ENCODE measurements at places on chromosomes 3 and 15. TPM values are rescaled to one million over a fixed set of nuclear protein-coding genes. Genes with fewer than 3 reads are reported as not detected.
A peak's percentile ranks its signal among the peaks of the same experiment; 100 is the strongest.

DNA sequence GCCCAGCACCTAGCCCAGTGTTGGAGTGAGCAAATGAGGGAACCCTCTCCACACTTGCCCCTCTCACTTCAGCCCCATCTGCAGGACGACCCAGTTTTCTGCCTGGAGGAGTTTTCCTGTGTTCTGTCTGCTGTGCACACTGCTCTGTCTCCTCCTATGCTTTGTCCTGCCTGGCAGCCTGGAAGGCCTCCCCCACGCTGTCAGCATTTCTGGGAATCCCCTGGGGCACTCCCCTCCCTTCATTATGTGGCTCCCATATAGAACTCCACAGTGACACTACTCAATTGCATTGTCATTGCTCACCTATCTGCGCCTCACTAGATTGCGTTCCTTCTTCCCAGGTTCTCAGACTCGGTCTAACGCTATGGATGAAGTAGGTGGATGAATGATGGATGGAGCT lies 13.9 kb downstream of the CLSTN2 start:
- DNase-seq = no peak

The OIP5 gene
- total RNA-seq = 11.4 TPM

DNA sequence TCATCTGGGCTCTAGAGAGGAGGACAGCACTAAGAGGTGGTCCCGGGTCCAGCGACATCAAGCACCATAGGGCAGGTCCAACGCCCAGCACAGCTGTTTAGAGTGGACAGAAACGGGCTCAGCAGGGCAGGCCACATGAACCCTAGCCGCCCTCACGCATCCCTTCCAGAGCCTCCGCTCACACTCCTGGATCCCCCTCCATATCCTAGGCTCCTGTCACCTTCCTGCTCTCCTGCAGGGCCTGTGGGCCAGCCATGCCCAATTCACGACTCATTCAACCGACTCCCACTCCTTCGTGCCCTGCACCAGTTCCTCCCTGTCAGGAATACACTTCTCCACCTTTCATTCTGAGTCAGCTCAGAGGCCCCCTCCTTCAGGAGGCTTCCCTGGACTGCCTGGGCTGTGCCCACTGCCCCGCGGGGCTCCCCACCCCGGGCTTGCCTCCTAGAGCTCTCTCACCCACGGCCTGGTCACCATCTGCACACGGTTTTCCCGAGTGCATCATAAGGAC lies 90.2 kb downstream of the LINGO1 start:
- no peak for DNase-seq

GRCh38 chr15:99426431-99427105 lies 139.2 kb upstream of the MEF2A start:
- DNase-seq = no peak

DNA sequence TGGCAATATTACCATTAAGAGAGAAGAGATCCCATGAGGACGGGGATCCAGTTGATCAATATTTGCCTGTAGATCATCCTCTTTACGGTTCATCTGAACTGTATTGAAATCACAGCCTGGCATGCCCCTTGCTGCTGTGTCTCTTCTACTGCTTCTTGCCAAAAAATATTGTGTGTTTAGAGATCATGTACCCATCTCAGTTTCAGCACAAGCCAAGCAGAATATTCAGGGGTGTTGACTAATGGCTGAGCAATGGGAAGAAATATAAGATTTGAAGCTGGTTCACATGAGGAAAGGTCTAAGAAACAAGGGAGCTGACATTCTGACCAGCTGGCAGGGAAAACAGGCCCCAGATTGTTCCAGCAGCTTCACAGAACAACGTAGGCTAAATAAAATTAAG lies 21.3 kb downstream of the ATP13A5 start:
- DNase-seq = no peak

The ANKRD63 gene
- not detected for total RNA-seq

- no peak for DNase-seq
These were observed 203.6 kb upstream of the SLCO3A1 start for GRCh38 chr15:91649831-91650321.

GRCh38 chr3:72309661-72310418 lies 524.9 kb upstream of the PROK2 start:
- no peak for DNase-seq

DNA sequence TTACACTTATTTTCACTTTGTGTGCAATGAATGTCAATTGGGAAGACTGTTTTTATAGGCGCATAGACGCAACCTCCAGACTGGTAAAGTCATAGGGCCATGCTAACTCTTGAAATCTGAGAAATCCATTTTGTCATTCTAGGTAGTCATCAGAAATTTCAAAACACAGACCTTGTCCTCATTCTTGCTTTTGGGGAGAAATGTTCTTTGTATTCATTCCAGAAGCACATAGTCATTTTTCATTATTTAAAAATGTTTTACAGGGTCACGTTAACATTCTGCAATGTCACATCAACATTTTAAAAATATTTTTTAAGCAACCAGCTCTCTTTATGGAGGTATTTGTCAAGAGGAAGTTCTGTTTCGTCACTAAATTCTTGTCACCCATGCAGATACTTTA lies 898.4 kb downstream of the PDCD6IP start:
- DNase-seq = no peak

DNA sequence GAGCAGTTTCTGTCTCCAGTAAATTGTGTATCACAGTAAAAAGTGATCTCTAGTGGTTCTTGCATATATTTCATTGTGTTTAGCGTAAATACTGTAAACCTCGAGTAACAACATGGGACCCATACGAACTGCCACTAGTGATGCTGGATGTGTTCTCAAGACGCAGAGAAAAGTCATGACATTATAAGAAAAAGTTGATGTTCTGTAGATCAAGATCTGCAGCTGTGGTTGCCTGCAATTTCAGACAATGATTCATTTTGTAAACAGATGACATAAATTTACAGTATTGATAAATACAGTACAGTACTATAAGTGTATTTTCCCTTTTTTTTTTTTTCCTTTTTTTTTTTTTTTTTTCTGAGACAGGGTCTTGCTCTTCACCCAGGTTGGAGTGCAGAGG lies 100.1 kb downstream of the DPH6 start:
- no peak for DNase-seq

GRCh38 chr3:65924762-65925161 lies 114.0 kb downstream of the MAGI1 start:
- no peak for DNase-seq

GRCh38 chr3:159751752-159752151 lies 236.9 kb upstream of the IL12A start:
- DNase-seq = no peak

DNA sequence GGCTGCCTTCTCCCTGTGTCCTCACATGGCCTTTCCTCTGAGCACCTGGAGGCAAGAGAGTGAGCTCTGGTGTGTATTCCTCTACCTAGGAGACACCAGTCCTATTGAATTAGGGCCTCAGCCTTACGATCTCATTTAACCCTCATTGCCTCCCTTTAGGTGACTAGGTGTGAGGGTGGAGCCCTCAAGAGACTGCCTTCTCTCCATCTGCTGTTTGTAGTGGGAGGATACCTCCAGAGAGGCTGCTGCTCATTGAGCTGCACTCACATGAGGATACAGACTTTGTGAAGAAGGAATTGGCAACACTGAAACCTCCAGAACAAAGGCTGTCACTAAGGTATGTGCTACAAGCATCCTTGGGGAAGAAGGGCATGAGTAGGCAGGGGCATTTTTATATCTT lies at the start of gene CCR8:
CCR8 (plus strand) TSS at position 217 of the 400 bp plus-strand sequence. CDS start 2,623 bp downstream, outside the sequence.
- DNase-seq = no peak

The ZIC4 gene
- total RNA-seq = not detected

GRCh38 chr3:62101488-62101887 lies 271.9 kb downstream of the FEZF2 start:
- no peak for DNase-seq

- DNase-seq = no peak
These were observed 79.9 kb downstream of the GTPBP8 start for GRCh38 chr3:113070681-113071113.

The CCDC13 gene
- 1.2 TPM for total RNA-seq

DNA sequence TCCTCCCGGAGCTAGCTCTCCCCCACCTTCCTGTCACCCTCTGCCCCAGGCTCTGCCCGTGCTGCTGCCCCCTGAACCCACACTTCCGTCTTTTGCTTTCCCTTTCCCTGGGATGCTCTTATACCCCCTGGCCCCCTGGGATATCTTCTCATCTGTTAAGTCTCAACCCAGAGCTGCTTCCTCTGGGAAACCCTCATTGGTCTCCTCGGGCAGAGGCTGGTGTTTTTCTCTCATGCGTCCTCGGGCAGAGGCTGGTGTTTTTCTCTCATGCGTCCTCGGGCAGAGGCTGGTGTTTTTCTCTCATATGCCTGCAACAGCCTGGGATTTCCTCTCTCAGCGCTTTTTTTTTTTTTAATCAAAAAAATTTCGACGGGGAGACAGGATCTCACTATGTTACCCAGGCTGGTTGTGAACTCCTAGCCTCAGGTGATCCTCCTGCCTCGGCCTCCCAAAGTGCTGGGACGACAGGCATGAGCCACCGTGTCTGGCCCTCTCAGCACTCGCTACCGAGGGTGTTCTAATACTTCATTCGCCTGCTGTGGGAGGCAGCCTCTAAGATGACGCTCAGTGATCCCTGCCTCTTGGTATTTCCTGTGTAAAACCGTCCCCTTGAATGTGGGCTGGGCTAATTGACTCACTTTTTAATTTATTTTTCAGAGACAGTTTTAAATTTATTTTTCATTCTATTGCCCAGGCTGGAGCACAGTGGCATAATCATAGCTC lies 62.7 kb upstream of the TFRC start:
- DNase-seq = no peak

- DNase-seq = no peak
These were observed 844.3 kb upstream of the SEMA6D start for GRCh38 chr15:46872981-46873330.

GRCh38 chr3:108036984-108037741 lies 53.7 kb downstream of the CD47 start:
- no peak for DNase-seq

The ACAN gene
- total RNA-seq = not detected

DNA sequence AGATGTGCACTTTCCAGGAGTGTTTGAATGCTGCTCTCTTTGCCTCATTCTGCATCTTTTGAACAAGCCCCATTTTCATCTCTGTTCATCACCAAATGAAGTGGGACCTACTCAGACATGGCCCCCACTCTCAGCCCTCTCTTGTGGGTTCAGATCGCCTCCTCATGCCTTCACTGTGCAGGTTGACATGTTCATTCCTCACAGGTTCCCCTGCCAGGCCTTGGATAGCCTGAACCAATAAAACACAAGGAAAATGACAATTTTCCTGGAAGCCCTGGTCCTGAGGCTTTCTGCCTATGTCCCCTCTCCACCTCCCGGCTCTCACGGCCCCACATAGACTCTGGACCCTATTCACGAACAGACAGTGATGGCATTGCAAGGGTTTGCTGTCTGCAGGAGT lies 17.7 kb downstream of the KLF15 start:
- no peak for DNase-seq

The GPR171 gene
- not detected for total RNA-seq

The EFCC1 gene
- total RNA-seq = 0.73 TPM

The PRICKLE2 gene
- 7.1 TPM for total RNA-seq

GRCh38 chr15:89139613-89140499 lies 51.6 kb downstream of the ABHD2 start:
- no peak for DNase-seq

The LRTM1 gene
- not detected for total RNA-seq

- DNase-seq = no peak
These were observed 6.3 kb downstream of the KAT2B start for GRCh38 chr3:20046556-20046955.

- no peak for DNase-seq
These were observed 47.4 kb downstream of the GPR171 start for GRCh38 chr3:151155409-151156128.

The RASL12 gene
- not detected for total RNA-seq

The DISP2 gene
- total RNA-seq = 1.2 TPM

The ANKRD34C gene
- total RNA-seq = not detected

DNA sequence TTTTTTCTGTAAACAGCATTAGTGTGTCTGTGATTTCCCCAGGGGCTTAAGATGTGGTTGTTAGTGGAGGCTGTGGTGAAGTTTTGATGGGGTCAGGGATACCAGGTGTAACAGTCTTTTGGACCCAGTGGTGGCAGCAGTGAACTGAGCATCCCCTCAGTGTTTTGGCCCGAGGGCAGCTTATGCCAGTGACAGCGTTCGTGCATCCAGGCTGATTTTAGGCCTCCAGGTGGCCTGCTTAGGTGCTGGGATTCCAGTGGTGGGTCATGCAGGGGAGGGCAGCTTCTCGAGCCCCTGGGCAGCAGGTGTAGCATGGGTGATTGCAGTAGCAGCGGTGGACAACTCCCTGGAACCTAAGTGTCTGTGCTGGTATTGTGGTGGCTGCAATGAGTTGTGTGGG lies 29.2 kb downstream of the STT3B start:
- DNase-seq = no peak

DNA sequence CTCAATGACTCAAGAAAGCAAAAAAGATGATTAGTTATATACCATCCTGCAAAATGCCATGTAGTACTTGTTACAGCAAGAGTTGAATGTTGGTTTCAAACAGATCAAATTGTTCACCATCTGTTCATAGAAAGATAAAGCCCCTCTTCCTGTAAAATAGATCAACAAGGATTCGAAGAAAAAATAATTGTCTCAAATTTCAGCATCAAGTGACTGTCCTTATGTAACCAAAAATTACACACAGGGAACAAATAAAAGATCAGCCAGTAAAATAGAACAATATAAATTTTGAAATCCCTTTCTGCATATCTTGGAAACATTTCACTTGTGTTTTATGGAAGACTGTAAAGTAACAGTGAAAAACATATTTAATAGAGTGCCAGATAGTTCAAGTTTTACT lies 165.1 kb upstream of the STAC start:
- DNase-seq = no peak

GRCh38 chr15:66046751-66047150 lies 177.5 kb downstream of the RAB11A start:
- no peak for DNase-seq

The SNTN gene
- total RNA-seq = not detected

The CCR2 gene
- not detected for total RNA-seq

The KY gene
- total RNA-seq = not detected

The TTLL13 gene
- not detected for total RNA-seq

The ADCY5 gene
- total RNA-seq = not detected

GRCh38 chr3:143302638-143303171 lies 183.1 kb downstream of the CHST2 start:
- DNase-seq = peak; percentile 90

The GOLGA8T gene
- not detected for total RNA-seq

DNA sequence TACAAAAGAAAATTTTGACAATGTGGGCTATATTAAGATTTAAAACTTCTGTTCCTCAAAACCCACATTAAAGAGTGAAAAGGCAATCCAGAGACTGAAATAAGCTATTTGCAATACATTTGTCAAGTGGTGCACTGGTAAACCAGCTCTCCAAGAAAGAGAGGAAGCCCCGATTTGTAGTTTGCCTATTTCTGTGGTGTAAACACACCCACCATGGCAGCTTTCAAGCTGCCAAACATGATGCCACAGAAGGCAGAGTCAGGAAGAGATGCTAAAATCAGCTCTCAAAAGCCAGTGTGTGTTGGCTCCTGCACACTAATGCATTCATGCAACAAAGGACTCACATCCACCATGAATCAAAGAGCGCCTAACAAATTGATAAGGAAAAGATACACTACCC lies 17.5 kb downstream of the RFTN1 start:
- DNase-seq = no peak

The UQCC5 gene
- 22.6 TPM for total RNA-seq

- peak; percentile 16 for DNase-seq
These were observed 15.2 kb downstream of the SLTM start for GRCh38 chr15:58918239-58918638.
